ENCODE measurements at places on chromosomes 11 and 22.
A peak's percentile ranks its signal among the peaks of the same experiment; 100 is the strongest.

GRCh38 chr22:20765938-20766337 lies 8.0 kb upstream of the SERPIND1 start:
- no peak for DNase-seq

DNA sequence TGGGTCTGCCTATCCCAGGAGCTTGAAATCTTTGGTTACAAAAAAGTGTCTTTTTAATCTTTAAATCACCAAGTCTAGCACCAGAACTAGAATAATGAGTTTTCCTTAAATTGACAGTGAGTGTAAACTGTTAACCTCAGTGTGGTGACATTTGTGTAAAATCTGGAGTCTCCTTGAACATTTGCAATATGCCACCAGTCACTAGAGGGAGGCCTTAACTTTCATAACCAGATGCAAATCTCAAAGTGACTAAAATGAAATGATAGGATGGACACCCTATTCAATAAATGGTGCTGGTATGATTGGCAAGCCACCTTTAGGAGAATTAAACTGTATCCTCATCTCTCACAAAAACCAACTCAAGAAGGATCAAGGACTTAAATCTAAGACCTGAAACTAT lies 8.3 kb upstream of the SCGB1D2 start:
- no peak for DNase-seq

GRCh38 chr11:68037411-68038225 lies 1.2 kb upstream of the TCIRG1 start:
- no peak for DNase-seq

DNA sequence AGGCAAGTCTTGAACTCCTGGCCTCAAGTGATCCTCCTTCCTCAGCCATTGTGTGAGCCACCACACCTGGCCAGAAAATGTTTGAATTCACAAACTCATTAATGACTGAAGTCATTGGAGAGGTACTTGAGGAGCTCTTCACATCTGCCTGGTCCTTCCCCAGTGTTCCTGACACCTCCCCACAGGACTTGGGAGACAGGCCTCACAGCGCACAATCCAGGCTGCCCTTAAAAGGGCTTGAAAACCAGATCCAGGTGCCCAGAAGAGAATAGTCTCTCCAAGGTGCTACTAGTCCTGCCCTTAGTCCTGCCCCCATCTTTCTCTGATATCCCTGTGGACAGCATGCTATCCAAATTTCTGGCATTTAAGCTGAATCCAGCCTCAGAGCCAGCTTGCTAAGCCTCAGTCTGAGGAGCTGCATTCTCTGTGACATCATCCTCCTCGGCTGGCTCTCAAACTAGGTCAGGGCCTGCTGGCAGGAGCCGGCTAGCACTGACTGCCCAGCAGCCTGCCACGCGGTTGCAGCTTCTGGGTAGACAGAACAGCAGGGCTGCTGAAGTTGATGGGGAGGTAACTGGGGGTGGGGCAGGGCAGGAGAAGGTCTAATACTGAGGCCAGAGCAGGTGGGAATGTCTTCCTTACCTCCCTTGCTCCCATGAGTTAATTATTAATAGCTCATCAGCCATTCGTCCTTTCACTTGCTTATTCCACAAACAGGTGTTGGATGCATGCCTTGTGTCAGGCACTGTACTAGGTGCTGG lies 35.3 kb upstream of the NECTIN1 start:
- DNase-seq, result peak; percentile 79

DNA sequence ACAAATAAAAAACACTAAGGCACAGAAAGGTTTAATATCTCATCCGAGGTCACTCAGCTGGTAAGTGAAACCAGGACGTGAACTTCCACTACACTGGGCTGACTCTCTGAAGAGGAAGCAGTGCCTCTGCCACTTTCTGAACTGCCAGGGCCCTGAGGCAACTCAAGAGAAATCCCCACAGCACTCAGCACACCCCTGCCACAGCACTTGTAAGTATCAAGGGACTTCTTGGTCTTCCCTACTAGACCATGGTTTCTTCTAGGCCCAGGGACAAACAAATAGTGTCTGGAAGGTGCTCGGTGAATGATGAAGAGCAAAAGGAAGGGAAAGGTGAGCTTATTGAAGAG lies 49.7 kb downstream of the RPL27A start:
- no peak for DNase-seq

- no peak for DNase-seq
Observed at GRCh38 chr11:131278472-131278871, 91.9 kb upstream of the NTM start.

DNA sequence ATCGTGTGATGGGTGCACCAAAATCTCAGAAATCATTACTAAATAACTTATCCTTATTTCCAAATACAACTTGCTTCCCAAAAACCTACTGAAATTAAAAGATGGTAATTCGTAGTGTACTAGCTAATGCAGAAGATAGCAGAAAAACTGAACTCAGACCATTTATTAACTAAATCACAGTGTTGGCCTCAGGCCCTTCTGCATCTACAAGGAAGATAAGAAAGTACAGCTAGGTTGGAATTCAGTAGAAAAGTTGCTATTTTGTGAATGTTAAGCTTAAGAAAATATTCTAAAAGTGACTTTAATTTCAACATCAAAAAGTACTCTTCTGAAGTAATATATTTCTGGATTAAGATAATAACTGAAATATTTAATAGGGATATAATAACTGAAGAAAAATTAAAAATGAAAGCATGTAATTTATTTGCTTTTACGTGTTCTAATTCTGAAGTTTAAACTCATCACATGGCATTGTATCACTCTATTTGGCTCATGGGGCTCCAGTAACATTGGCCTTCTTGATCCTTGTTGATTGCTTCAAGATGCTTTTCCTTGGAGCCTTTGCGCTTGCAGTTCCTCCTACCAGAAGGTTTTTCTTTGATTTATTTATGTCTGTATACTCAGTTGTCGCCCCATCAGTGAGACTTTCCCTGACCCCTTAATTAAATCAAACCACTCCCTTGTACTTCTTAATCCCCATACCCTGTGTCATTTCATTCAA lies 847.9 kb upstream of the ANO3 start:
- no peak for DNase-seq

DNA sequence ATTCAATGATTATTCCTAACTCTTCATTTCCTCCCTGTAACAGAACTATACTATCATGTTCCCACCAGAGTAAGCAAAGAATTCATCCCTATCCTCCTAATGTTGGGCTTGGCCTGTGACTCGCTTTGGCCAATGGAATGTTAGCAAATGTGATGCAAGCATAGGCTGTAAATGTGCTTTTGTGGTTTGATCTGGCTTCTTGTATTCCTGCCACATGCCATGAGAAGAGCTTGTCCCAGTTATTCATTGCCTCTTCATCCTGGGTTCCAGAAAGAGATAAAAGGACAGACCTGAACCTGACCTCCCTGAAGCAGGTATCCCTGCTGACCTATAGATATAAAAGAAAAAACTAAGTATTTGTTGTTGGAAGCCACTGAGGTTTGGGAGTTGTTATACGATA lies 51.0 kb downstream of the SYTL2 start:
- no peak for DNase-seq

DNA sequence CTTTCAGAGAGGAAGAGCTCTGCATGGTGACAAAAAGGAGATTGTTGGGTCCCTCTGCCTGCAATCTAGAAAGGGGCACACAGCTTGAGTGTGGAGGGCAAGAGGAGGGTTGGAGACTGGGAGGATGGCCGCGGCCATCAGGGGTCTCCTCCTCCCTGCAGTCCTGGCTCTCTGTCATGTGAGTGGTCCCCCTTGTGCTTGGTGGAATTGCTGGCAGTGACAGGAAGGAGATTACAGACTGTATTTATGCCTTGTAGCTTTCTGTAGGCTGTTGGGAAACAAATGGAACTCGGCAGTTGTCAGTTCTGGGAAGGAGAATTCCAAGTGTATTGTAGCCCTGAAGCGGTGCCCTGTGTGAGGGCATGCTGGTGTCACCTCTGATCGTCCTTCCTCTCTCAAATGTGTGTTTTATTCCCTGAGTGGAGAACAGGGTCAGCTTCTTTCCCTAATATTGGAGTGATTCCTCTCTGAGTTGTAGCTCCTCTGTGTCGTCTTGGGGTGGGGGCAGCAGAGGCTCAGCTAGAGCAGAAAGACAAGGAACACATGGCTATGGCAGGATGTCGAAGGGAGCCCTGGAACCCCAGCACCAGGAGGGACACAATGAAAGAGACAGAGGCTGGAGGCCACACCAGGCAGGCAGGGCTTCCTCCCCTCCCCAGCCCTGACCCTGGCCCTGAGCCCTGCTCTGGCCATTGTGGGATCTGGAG lies 163.1 kb downstream of the PKNOX2 start:
- peak; percentile 60 for DNase-seq

GRCh38 chr22:42693055-42693762 lies 27.5 kb downstream of the A4GALT start:
- DNase-seq, result no peak

GRCh38 chr22:30718491-30718890 lies 23.8 kb downstream of the OSBP2 start:
- no peak for DNase-seq

- no peak for DNase-seq
Observed at GRCh38 chr11:134481933-134482527, 70.0 kb upstream of the B3GAT1 start.

DNA sequence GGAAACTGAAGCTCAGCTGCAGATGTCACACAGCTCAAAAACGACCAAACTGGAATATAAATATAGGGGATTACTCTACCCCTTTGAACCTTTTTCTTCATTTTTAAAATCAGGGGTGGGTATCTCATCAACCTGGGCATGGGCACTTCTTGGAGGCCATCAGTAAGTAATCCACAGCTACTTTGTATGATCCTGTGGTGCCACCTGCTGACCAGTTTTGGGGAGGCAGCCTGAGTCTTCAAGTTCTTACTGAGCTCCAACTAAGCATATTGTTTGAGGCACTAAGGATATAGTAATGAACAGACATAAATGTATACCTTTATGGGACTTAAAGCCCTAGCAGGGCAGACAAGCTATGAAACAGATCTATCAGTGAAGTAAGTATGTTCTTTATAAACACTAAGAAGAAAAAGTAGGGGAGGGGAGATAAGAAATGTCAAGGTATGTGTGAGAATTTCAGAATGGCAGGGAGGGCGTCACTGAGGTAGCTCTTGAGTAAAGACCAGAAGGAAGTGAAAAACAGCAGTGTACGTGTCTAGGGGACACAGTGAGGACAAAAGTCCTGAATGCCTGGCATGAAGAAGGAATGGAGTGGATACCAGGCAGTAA lies 18.4 kb downstream of the TUB start:
- peak; percentile 84 for DNase-seq

GRCh38 chr11:114044042-114044871 lies 15.3 kb upstream of the ZBTB16 start:
- peak; percentile 25 for DNase-seq

DNA sequence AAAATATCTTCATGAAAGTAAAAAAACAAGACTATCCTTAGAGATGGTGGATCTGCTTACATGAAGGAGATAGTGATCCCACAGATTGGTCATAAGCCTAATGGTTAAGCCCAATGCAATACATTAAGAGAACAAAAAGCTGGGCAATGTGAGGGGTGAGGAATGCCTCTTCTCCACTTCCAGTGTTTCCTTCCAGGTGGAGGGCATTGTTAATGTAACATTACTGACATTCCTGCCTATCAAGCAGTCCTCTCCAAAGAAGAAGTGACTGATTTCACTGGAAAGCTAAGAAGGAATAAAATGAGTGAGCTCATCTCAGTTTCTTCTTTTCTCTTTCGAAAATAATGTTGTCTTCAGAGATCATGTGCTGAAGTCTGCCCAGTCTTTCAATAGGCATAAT lies 207.8 kb downstream of the RAB38 start:
- DNase-seq, result no peak

DNA sequence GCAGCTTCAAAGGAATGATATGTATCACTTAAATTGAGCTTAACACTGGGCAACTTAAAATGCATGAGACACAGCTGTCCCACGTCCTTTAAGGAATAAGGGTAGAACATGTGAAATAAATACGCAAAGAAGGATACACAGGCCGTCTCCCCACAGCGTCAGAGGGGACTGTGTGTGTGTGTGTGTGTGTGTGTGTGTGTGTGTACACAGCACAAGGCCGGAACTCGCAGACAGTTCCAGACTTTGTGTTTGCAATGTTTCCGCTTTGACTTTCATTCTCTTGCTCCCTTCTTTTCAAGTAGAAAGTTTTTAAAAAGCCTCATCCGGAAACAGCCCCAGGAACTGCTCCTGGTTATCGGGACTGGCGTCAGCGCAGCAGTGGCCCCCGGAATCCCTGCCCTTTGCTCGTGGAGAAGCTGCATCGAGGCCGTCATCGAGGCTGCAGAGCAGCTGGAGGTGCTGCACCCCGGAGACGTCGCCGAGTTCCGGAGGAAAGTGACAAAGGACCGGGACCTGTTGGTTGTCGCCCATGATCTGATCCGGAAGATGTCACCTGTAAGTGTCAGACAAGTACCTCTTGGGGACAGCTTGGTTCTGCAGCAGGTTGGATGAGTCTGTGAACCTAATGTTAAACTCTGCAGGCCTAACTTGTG lies 13.3 kb downstream of the FAM118A start:
- no peak for DNase-seq

DNA sequence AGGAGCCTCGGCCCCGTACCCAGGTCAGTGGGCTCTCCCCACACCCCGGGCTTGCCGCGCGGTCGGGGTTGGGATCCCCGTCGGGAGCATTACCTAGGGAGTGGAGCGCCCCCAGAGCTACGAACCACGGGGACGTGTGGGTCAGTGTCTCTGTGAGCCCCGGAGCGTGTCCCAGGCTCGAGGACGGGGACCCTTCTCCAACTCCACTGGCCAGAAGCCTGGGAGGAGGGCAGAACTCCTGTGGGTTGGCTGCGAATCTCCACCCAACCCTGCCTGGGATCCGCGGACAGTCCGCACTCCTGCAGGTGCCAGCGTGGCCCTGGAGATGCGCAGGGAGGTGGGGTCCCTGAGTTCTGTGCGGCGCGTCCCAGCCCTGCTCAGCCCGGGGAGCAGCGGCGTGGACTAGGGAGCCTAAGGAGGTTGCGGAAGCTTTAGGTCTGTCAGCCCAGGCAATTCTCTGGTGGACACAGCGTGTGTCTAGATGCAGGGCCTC lies 346 bp downstream of the PPFIBP2 start:
- peak; percentile 74 for DNase-seq

GRCh38 chr11:64227405-64227956 lies 1.4 kb downstream of the NUDT22 start:
- no peak for DNase-seq

DNA sequence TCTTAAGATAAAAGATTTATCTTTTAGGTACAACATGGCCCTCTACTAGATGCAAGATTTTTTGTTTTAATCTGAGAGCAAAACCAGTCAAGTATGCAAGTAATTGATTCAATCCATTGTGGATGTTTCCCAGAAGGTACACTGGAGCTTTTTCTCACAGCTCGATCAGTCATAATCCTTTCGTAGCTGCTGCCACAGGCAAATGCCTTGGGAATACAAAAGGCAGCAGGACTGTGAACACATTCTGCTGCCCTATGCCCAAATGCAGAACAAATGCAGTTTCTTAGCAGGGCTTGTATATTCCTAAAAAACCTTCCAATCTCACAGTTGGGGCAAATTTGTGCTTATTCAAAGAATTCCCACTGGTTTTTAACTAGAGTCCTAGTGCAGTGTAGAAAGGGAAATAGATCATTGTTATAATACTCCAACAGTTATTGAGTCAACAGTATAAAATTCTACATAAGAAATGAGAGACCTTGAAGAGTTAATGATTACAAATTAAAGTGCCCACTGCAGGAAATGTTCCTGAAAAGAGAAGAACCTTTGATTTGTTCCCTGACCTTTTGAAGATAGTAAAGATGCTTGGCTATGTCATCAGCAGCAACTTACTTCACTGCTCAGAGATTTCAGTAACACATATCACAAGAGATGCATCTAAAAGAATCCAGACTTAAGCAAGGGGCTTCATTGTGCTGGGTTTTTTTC lies 14.1 kb downstream of the LPXN start:
- no peak for DNase-seq

All from tibial artery (tissue), 4 donors.